Activated gamma-delta T cell treated with Interleukin-2 at 50 U/mL for 16 hours (primary cell): ENCODE measurements at places on chromosomes 13 and 19.

GRCh38 chr19:38647966-38648768 lies 718 bp downstream of the ACTN4 start:
- DNase-seq = no peak

DNA sequence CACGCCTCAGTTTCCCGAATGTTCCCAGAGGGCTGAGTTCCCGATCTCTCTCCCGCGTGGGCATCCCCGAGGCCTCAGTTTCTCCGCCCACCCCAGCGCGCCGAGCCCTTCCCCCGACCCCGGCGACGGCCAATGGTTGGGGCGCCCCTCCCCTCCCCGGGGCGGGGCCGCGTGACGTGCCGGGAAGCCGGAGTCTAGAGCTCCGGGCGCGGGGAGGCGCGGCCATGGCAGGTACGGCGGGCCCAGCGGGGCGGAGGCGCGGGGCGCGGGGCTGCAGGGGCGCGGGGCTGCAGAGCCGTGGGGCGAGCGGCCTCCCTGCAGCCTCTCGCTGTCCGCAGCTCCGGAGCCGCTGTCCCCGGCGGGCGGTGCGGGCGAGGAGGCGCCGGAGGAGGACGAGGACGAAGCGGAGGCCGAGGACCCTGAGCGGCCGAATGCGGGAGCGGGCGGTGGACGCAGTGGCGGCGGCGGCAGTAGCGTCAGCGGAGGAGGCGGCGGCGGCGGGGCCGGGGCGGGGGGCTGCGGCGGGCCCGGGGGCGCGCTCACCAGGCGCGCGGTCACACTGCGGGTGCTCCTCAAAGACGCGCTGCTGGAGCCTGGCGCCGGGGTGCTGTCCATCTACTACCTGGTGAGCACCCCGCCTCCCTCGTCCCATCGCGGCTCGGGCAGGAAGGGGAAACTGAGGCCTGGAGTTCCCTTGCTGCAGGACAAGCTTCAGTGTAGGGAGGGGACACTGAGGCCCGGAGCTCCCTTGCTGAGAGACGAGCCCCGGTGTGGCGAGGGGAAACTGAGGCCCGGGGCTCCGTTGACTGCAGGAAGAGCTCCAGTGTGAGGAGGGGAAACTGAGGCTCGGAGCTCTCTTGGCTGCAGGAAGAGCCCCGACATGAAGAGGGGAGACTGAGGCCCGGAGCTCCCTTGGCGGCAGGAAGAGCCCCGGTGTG lies at the start of gene MPND:
MPND (plus strand) TSS at position 193 of the 938 bp plus-strand sequence; CDS start at position 225, 32 bp downstream.
- DNase-seq = peak; percentile 91

DNA sequence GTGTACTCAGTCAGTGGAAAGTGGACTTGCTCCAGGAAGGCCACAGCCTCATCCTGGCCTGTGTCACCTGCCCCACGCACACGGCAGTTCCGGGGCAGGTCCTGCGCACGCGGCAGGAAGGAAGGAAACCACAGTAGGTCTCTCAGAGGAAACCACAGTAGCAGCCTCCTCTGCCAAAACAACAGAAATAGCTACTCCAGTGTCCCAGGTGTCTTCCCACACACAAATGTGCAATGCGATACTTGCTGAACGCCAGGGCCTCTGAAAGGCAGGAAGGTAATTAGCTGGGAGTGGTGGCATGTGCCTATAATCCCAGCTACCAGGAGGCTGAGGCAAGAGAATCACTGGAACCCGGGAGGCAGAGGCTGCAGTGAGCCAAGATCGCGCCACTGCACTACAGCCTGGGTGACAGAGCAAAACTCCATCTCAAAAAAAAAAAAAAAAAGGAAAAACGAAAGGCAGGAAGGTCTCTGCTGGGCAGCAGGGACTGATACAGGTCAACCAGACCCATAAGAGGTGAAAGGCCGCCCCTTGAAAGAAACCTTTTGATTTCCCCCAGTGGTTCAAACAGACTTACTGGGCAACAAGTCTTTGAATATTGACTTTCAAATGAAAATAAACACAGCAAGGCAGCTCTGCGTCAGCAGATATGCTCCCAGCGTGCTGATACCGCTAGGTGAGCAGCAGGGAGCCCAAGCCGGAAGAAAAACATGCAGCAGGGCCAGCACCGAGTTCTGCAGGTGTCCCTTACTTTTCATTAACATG lies 49.5 kb downstream of the CRYL1 start:
- DNase-seq = peak; percentile 52

DNA sequence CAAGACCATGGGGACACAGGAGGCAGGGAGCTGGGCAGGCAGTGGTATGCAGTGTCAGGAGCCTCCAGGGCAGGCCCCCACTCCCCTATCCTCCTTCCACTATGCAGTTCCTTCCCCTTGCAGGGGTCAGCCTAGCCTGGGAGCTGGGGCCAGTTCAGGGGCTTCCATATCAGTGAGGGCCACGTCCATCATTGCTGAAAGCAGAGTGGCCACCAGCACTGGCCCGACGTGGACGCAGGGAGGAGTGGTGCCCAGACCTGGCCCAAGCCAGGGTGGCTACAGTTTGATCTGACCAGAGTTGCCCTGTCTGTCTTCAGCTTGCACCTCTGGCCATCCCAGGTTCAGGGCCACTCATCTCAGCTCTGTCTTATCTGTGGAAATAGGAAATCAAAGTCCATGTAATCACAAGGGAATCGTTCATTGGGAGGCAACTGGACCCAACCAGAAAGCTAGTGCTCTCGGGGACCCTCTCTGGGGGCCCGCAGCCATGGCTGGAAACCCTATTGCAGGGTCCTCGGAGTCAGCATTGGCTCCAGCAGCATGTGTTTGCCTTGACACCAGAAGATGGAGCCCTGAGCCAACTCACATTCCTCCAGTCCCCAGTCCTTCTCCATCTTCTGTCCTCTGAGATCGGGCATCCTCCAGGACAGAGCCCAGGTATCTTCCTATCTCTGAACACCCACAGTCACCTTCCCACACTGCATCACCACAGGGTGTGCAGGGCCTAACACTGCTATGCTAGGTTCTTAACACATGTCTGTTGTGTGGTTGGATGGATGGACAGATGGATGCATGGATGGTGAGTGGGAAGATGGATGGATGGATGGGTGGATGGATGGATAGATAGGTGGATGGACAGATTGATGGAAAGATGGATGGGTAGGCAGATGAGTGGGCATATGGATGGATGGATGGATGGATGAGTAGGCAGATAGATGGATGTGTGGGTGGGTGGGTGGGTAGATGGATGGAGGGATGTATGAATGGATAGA lies 75.7 kb upstream of the KCTD15 start:
- no peak for DNase-seq

DNA sequence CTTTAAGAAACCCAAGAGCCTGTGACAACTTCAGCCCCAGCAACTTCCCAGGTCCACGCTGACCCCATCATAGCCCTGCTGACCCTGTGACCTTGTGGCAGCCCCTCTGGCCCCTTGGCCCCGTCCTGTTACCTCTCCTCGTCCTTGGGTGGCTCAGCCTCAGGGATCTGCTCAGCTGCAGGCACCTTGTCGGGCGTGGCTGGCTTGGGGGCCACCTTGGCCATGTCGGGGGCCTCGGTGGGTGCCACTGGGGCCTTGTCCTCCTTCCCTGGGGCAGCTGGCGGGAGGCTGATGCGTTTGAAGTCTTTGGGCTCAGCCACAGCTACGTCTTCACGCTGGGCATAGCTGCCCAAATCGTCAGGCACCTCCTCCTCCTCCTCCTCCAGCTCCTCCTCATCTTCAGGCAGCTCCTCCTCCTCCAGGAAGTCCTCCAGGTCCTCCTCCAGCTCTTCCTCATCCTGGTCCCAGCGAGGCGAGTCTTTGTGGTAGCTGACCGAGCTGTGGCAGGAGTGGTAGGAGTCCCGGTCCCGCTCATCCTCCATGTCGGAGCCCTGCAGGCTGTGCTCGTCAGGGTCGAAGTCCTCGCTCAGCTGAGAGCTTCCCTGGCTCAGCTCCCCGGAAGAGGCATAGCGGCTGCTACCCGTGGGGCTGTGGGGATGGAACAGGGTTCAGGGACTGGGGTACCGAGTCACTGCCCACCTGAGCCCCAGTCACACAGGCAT lies 32.2 kb downstream of the UNC13A start:
- DNase-seq = no peak

DNA sequence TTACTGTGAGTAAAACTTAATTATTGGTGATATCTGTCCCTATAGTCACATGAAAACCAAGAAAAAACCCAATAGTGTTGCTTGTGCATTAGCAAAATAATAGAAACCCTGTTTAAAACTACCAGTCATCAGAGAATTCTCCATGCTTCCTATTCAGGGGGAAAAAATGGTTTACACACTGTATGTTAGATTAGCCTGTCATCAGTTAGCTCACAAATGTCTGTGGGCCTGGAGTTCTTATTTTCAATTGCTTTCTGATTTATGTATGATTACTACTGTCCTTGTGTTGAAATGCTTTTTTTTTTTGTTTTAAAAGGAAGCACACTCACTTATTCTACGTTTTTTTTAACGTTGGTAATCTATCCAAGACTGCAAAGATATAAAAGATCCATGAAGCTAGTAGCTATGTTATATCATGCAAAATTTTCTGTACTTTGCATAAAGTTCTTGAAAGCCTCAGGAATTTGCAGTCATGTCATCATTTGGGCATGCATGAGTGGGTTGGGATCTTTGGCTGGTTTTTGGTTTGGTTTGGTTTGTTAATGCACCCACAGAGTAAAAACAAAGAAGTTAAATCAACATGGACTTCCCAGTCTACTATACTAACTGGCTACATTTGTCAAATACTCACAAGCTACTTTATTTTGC lies 25.9 kb downstream of the RXFP2 start:
- no peak for DNase-seq

DNA sequence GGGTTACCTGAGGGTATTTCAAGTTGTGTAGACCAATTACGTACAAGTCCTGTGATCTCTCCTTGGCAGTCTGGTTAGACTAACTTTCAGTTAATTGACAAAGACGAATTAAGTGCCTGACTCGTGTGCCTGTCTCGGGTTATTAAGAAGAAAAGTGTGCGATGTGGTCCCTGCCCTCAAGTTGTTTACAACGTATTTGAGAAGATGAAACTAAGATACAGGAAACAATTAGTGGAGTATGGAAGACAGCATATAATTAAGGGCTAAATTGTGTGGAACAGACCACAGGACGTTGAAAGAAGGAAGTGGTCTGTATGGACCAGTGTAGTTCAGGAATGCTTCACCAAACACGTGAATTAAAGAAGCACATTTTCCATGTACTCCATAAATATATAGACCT lies 49.2 kb downstream of the KLF5 start:
- DNase-seq = no peak

DNA sequence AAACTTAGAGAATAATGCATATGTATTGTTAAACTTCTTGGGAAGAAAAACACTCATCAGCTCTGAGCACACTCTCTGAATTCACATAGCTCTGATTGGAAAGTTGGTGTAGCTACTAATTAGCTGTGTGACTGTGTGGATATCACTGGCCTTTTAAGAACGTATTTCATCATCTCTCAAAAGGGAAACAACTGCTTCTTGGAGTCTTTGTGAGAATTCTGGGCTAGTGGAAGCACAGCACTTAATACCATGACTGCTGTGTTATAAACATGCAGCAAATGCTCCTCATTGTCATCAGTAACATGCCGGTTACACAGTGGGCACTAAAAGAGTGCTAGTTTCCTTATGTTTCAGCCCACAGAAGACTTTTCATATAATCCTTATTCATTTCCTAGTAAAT lies 220.9 kb upstream of the CSNK1A1L start:
- DNase-seq = no peak

DNA sequence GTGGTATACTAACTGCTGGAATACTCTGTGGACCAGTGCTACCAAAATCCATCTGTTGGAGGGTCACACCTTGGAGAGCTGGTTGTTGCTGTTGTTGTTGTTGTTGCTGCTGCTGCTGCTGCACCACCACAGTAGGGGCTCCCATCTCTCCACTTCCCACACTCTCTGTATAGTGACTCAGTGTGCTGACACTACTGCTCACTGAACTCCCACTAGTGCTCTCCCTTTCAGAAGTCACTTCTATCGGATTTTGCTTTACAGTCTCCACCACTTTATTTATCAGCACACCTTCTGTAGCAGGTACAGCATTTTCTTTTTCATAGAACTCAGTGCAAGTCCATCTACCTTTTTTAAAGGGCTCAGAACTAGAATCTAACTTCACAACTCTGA lies 1.7 kb downstream of the TSC22D1 start:
- DNase-seq = no peak

DNA sequence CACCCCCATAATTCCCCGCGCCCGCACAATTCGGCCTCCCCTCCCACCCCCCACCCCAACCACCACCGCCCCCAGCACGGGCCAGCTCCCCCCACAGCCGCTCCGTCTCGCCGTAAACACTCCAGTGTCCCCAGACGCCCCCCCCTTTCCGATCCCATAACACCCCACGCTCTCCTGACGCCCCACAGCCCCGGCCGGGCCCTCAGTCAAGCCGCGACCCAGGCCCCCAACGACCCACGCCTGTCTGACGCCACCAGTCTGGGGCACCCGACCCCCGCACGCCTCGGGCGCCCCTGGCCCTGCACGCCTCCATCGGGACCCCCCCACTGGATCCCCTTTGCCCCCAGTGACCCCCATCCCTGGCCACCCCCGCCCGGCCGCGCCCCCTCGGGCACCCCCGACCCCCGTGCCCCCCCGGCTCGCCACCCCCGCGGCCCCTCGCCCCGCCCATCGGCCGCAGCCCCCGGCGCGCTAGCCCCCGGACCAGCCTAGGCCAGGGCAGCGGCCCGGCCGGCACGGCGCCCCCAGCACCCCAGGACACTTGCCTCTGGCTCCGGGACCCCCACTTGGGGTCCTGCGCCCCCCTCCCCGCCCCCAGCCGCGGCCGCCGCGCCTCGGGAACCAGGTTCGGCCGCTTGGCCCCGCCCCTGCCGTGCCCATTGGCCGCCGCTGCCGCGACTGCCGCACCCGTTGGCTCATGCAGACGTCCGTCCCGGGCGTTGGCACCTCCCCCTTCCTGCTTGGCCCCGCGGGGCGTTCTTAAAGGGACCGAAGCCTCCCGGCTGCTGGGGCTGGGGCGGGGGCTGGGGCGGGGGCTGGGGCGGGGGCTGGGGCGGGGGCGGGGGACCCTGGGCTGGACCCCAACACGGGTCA lies at the start of gene FKBP8:
FKBP8 (minus strand) TSS at position 633 of the 873 bp plus-strand sequence. CDS start 1,603 bp downstream, outside the sequence.
- peak; percentile 93 for DNase-seq

GRCh38 chr19:40369797-40370196 lies 20.2 kb downstream of the HIPK4 start:
- DNase-seq = no peak

DNA sequence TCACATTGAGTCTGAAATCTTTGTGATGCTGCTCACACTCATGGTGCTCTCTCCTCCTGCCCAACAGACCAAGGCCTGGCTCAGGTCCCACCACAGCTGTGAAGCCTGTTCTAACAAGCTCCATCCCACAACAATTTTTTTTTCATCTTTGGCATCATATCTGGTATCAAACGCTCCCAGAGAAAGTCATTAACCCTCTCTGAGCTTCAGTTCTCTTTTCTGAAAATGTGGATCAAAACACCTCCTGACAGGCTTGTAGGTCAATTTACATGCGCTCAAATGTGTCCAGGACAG lies 224.4 kb downstream of the LACC1 start:
- DNase-seq = no peak

DNA sequence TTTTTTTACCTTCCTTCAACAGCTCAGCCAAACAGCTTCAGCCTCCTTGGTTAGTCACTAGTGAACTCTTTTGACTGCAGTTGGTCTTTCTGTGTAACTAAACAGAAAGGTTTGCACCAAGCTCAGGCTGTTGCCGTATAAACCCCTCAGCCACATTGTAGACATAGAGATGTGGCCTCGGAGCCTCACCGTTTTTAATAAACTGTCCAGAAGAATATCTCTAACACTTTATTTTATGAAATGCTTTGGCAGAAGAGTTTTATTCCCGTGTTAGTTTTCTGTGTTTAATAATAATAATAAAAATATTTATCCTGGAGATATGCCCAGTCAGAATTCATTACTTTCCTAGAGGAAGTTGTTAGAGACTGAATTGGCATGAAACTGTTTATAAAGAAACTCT lies 171.7 kb upstream of the MAB21L1 start:
- no peak for DNase-seq
